Activated CD8-positive, alpha-beta memory T cell treated with anti-CD3 and anti-CD28 coated beads for 4 hours (primary cell): ENCODE measurements at places on chromosomes 2 and 18.

DNA sequence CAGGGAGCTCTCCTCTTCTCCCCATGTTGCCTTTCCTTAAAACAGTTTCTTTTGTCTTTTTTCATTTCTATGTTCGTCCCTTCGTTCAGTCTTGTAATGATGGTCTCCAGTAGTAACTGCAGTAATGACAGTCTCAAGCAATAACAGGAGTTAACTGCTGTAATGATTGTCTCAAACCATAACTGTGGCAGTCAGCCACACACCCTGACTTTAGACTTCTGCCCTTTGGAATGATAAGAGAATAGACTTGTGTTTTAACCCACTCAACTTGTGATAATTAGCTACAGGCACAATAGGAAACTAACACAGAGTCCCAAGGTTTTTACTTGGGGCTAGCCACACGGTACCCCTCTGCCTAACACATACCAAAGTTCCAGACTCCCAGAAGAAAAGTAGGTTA, 12.1 kb downstream of the TMEM131 start:
- no peak for DNase-seq

GRCh38 chr2:134716721-134717243, 2.0 kb downstream of the TMEM163 start:
- DNase-seq: no peak

- DNase-seq: no peak
These were observed 653.3 kb downstream of the SLC4A3 start for GRCh38 chr2:220280736-220281135.

DNA sequence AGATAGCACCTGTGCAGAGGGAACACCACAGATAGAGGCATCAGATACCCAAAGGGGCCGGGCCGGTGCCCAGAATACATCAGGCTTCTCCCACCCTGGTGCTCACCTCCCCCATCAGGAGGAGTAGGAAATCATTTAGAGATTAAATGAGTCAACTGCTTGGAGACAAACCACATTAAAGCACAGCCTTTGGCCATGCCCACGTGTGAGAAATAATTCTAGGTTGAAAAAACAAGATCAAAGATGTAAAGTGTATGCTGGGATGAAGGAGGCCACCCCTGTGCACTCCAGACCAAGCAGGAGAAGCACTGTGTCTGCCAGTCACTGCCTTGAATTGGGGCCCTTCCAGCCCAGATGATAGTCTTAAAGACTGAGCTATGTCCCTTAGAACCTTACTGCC, 152.8 kb upstream of the ACAA2 start:
- no peak for DNase-seq

- no peak for DNase-seq
These were observed 74.3 kb upstream of the SLC1A4 start for GRCh38 chr2:64914735-64915509.

GRCh38 chr2:39730276-39730675, 48.8 kb downstream of the THUMPD2 start:
- no peak for DNase-seq

- DNase-seq: no peak
These were observed 112.4 kb downstream of the CYRIA start for GRCh38 chr2:16553226-16553625.

- DNase-seq: no peak
These were observed 702 bp downstream of the OLA1 start for GRCh38 chr2:174247474-174248186.

- DNase-seq: no peak
These were observed 228.3 kb downstream of the TWIST2 start for GRCh38 chr2:239075918-239076758.
